ENCODE measurements at places on chromosomes 3 and 15. TPM values are rescaled to one million over a fixed set of nuclear protein-coding genes. Genes with fewer than 3 reads are reported as not detected.
A peak's percentile ranks its signal among the peaks of the same experiment; 100 is the strongest.

DNA sequence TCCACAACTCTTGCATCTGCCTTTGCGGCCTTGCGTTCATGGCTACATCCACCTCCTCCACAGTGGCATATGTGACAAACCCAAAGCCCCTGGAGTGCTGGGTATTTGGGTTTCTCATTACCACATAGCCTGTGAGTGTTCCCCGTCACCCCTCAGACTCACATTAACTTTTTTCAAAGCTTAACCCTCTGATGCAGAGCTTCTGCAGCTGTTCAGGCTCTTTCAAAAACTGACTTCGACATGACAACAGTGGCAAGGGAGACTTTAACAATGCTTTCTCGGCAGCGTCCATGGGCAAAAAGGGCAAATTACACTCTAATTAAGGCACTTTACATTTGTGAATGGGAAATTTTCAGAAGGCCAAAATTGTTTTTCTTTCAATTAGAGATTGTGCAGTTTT lies 343.2 kb downstream of the UNC13C start:
- DNase-seq, result no peak

GRCh38 chr15:100291106-100291505 lies 50.7 kb downstream of the ADAMTS17 start:
- no peak for DNase-seq

DNA sequence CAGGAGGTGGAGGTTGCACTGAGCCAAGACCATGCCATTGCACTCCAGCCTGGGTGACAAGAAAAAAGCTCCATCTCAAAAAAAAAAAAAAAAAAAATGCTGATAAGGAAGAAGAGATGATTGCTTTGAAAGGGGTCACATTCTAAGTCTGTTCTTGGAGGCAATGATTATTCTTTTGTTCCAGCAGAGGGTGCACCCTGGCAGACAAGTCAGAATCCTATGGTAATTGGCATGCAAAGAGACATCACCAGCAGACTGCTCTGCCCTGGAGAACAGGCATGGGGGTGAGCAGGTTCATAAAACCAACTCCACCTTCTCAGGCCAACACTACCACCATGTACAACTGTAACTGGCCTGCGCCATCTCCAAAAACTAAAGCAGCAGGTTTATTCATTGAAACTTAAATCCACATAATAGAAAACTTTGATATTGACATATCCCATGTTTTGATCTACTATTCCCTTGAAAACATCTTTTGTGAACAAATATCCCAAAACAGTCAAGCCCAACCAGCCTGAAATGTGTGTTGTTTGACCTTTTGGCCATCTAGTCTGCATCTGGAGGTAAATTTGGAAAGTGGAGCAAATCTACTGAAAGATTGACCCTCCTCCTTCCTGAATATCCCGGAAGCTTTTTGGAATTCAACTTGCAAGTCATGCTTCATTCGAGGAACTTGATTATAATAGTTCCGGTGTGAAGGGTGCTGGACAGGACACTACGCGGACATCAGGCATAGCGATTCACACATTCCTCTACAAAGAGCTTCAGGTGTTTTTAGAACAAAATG lies 100.3 kb downstream of the MECOM start:
- DNase-seq, result no peak

DNA sequence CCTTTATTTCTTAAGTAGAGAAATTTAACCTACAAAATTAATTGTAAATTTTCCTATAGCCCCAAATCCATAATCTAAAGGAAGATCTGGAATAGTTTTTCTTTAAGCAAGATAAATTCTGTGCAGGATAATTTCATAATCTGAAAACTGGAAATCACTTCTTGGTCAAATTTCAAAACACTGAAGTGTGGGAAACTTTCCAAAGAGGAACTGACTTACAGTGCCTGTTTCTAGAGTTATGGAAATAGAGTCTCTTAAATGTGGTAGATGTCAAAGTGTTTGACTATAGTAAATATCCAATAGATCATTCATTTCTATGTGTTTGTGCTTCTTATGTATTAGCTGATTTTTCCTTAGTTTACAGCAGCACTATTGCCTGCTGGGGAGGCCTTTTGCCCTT lies 1.6 kb upstream of the P2RY13 start:
- no peak for DNase-seq

DNA sequence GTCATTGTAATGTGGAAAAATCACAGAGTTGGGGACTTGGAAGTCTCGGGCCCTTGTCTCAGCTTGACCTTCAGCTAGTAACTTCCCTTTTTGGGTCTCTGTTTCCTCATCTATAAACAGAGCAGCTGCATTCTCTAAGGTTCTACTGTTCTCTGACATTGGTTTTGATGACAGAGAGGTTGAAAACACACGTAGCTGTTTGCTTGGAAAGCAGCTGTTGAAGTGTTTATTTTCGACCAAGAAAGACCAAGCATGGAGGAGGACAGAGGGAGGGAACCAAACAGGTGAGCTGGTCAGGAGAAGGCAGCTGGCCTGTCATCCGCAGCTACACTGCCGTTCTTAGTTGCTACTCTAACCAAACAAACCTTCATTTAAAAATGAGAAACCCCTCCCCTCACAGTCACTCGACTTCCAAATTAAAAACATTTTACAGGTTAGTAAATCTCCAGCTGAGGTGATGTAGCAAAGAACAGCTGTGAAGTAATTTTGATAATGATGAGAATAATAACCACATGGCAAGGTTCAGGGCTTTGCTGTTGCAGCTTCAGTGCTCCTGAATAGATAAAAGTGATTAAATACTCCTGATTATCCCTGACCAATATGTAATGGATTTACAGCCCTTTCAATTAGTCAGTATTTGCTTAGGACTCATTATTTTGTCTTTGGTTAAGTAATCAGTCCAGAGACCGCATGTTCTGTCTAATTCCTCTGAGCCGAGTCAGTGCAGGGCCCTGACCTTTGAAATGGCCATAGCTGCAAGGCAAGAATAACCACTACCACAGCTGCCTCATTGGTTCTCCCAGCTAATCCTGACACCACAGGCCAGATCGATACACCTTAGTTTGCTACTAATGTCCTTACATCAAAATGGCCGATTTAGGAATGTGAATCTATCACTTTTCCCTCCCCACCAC lies 65.3 kb downstream of the MEIS2 start:
- DNase-seq, result no peak

GRCh38 chr3:31406896-31407295 lies 125.8 kb upstream of the STT3B start:
- DNase-seq, result no peak

DNA sequence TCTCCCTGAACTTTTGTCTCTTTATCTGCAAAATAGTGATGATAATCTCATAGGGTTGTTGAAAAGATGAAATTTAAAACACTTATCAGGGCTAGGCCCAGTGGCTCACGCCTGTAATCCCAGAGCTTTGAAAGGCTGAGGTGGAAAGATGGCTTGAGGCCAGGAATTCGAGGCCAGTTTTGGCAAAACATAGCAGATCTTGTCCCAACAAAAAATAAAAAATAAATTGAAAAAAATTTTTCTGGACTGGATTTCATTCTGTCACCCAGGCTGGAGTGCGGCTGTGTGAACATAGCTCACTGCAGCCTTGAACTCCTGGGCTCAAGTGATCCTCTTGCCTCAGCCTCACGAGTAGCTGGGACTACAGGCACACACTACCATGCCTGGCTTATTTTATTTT lies 29.6 kb downstream of the LMLN start:
- no peak for DNase-seq

DNA sequence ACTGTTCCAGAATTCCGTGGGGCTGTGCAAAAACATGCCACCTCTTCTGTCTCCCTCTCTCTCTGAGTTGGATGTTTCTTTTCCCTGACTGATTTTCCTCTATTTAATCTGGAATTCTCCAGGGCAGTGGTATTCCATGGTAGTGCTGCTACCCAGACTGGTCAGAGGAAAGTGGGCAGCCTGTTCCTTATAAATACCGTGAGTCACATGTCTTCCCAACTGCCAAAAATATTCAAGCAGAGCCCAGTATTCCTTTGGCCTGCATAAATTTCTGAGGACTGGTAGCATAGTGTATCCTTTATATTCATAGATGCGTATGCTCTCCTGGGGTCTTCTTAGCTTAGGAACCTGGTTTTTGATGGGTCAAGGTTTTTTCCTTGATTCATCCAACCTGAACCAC lies 40.9 kb downstream of the CEMIP start:
- no peak for DNase-seq

- no peak for DNase-seq
Measured at GRCh38 chr3:19877656-19878055, 56.4 kb downstream of the EFHB start.

- DNase-seq, result no peak
Measured at GRCh38 chr3:196138482-196139254, 56.8 kb upstream of the TFRC start.

- no peak for DNase-seq
Measured at GRCh38 chr3:39528844-39529243, 61.4 kb downstream of the MOBP start.

DNA sequence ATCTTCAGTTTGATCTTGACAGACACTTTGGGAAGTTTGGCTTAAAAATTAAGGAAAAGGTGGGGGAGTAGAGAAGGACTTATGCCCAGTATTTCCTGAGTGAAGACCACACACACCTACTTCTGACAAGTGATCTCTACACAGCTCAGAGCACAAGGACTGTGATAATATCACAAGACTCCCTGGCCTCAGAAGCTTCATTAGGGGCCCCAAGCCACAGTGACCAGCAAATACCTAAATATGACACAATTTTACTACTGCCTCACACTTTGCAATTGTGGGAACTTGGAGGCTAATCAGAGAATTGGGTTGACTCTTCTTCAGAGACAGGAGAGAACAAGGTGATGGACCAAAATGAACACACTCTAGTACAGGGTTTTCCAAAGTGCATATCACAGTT lies 2.6 kb downstream of the ILDR1 start:
- DNase-seq, result no peak

- DNase-seq, result no peak
Measured at GRCh38 chr15:63860555-63860954, 26.8 kb upstream of the HERC1 start.

GRCh38 chr3:147409143-147410115 lies at the start of gene ZIC1:
Gene ZIC1, plus strand, starts transcription at chr3:147409365. Its CDS starts 748 bp downstream, at chr3:147410113.
- DNase-seq, result no peak

- DNase-seq, result no peak
Measured at GRCh38 chr3:43287500-43287873, 1.1 kb downstream of the SNRK start.

GRCh38 chr3:170107941-170108340 lies 70.1 kb downstream of the GPR160 start:
- DNase-seq, result no peak

DNA sequence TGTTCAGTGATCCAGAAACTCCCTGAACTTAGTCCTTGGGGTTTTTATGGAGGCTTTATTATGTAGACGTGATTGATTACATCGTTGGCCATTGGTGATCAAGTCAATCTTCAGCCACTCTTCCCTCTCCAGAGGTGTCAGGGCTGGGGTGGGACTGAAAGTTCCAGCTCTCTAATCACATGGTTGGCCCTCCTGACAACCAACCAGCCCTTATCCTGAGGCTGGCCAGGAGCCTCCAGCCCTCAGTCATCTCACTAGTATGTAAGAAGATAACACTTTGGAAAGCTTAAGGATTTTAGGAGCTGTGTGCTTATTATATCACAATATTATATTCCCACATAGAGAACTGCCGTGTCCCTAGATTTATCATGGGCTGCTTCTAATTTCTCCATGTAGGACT lies 142.3 kb downstream of the VPS8 start:
- DNase-seq, result no peak

DNA sequence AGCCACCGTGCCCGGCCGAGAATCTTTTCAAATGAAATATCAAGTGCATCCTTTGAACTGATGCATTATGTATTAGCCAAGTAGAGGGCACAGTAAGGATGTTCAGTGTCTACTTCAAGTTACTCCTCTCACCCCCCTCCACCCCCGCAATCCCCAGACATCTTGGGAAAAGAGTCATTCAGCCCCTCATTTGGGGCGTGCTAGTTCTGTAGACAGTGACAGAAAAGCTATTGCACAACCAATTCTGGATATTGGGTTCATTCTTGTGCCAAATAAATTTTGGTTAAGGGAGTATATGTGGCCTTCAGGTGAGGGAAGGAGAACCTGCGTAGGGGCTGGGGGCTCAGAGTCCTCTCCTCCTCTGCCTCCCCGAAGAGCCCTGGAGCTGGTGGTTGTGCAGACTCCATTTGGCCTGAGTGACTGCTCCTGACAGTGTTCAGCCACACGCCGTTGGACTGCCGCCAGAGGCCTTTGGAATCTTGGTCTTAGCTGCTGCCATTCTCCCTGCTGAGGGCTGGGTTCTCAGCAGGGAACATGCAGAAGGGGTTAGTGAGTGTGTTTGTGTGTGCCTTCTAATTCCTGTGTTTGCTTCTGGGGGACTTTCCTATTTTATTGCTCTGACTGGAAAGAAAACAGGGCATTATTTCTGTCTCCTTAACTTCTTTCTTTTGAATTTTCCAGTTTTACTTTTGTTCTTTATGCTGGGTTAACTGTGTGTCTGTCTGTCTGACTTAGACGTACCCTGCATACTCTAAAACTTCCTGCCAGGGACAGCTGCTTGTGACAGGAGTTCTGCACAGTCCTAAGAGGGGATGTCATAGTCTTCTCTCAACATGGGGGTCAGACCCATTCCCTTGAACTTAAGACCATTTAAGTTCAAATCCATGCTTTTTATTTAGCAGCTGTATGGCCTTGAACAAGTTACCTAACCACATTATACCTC lies 21.0 kb downstream of the RARB start:
- DNase-seq, result peak; percentile 93

GRCh38 chr3:53672981-53673380 lies 173.2 kb downstream of the CHDH start:
- no peak for DNase-seq

DNA sequence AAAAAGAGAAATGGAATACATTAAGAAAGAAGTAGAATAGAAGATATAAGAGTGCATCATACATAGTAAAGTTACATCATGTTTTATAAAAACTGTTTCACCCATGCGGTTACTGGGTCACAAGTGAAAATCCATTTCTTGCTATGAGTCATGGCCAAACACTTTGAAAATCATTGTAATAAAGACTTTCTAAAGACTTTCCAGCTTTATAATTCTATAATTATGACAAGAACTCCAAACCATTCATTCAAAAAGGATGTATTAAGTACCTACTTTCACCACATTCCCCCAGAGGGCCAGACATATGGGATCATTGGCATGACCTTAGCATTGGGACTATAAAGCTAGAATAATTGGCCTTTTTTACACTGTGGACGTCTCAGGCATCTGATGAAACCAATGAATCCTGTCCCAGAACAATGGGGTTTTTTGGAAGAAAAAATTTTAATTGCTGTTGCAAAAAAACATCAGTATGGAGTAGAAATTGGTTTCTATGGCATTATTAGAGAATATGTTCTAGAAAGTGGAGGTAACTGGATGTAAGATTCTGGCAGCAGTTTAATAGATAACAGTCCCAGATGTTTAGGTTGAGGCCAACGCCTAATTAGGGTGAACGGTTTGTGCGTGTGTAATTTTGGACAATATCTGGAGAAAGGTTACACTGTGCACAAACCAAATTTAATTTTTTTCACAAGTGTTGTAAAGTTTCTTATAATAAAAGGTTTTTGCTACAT lies 3.3 kb upstream of the SKIC8 start:
- no peak for DNase-seq

GRCh38 chr3:136958939-136959338 lies 1.2 kb downstream of the IL20RB start:
- no peak for DNase-seq

GRCh38 chr3:23837286-23837685 lies 31.5 kb downstream of the UBE2E1 start:
- no peak for DNase-seq

GRCh38 chr3:160040181-160040580 lies 51.5 kb downstream of the IL12A start:
- DNase-seq, result no peak

GRCh38 chr15:44328135-44328534 lies 39.6 kb downstream of the GOLM2 start:
- no peak for DNase-seq

The TGFBR2 gene
- polyA plus RNA-seq, result 56.4 TPM

The MCF2L2 gene
- 3.9 TPM for polyA plus RNA-seq

The GXYLT2 gene
- polyA plus RNA-seq, result 12.0 TPM

The PRR20G gene
- not detected for polyA plus RNA-seq

The IL20RB gene
- polyA plus RNA-seq, result not detected

The B3GNT5 gene
- polyA plus RNA-seq, result 22.8 TPM

The TMCO5A gene
- not detected for polyA plus RNA-seq

Data from sigmoid colon (tissue), 7 donors.